RPMI8226 (cell line): ENCODE measurements at places on chromosomes 2 and 18.

- peak; percentile 70 for DNase-seq
These were observed 199.6 kb downstream of the HRH4 start for GRCh38 chr18:24659827-24660720.

DNA sequence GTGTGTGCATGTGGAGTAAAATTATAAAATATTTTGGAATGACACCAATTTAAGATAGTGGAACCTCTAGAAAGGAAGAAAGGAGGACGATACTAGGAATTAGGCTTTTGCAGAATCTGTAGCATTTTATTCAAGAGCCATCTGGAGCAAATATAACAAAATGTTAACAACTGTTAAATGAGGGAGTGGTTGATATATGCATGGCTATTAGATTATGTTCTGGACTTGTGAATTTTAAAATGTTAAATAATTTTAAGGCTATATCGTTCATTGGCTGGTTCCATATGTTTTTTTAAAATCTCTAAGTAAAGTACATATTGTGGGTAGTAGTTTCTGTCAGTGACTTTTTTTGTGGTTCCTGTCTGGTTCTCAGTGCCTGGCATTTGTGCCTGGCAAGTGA, 123.2 kb downstream of the PKP4 start:
- no peak for DNase-seq

DNA sequence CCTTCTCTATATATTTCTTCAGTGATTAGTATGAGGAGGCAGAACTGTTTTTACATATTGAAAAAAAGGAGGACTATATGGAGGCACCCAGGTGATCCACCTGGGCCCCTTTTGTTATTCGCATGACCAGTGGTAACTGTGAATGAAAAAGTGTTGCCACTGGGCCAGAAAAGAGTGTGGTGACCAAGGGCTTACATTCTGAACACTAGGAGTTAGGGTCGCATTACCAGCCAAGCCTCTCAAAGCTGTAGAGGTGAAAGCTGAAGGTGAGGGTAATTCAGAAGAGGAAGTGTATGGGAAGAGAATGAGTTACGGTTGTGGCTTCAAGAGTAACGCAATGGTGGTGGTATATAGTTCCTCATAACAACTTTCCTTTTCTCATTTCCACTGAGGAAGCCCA, 487.6 kb downstream of the TMEM182 start:
- no peak for DNase-seq

- peak; percentile 58 for DNase-seq
These were observed 823 bp upstream of the RNU2-63P start for GRCh38 chr2:88016960-88017779.

DNA sequence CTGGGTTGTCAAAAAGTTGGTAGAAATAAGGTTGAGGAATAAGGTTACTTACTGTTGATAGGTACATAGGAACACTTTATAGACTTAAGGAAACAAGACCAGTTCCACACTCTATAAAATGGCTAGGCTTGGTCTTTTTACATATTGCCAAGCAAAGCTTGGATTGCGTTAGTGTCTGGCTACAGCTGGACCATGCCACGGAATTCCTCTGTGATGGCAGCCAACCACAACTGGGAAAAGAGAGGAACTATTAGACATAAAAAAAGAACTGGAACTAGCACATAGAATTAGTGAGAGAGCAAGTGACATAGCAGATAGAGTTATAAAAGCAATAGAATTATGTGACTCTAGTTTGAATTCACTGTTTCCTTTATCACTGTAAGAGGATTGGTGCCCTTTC, 17.7 kb upstream of the DPP10 start:
- no peak for DNase-seq

DNA sequence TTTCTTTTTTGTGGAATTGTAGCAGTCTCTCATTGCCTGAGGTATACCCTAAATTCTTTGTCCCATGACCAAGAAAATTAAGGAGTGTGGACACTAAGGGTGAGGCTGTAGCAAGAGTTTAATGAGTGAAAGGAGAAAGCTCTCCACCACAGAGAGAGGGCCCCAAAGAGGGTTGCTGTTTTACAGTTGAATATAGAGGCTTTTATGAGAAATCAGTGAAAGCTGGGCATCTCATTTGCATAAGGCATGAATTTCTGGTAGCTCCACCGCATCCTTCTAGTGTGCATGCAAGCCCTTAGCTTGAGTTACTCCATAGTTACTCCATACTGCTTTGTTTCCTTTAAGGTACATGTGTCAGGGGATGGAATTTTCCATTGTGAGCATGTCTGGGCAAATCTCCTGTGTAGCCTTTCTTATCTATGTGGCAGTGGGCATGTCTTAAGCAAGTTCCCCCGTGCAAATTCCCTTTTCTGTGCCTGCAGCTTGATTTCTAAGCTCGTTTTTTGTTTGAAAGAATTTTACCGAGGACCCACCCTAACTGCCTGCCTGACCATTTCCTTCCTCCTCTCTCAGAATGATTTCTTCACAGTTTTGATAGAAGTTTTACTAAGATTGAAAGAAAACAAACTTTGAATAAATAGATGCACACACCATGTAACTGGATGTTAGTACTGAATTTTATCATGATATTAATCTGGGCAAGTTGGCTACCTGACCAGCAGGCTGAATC, 218.9 kb downstream of the PARD3B start:
- no peak for DNase-seq

DNA sequence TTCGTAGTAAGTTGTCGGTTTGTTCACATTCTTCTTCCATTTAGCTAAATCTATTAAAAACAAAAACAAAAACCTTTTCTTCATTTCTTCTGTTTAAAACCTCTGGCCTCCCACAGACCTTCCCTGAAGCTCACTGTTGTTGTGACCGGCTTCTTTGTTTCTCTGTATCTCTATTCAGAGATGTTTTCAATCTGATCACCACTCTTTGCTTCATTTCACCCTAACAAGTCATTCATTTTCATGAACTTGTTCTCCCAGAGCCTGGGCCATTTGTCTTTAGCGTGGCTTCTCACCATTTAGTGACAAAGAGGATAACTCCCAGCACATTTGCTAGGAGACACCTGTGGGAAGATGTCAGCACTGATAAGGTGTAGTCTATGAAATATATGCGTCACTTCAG, 794.2 kb downstream of the ERBB4 start:
- DNase-seq: no peak

DNA sequence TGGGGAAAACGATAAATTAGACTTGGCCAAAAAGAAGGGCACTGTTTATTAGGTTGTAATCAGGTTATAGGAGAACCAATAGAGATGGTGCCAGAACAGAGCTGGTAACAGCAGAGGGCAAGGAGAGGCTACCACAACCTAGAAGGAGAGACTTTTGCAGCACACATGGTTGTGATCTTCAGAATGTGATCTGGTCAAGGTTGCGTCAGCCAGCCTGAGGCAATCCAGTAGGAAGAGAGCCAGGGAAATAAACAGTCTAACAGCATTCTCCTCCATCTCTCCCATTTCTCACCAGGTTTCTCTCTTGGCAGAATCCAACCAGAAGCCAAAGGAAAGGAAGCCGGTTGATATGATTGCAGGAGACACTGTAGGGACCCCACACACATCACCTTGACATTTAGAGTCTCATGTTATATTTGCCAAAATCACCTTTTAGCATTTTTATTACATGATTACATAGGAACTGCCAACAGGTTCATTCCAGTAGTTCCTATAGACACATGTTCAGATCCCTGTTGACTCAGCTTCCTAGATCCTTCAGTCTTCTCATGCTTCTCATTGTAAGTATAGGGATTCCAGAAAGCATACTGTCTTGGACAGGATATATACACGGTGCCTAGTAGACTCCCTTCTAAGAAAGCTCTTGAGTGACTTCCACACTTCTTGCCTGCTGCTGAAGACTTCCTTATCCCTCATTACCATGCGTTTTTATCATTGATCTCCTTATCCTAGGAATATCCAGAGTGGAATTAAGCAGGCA, 17.6 kb upstream of the SPATS2L start:
- DNase-seq: no peak

GRCh38 chr2:230735884-230736283, 23.2 kb downstream of the CAB39 start:
- no peak for DNase-seq

- DNase-seq: no peak
These were observed 226.5 kb downstream of the SEPTIN10 start for GRCh38 chr2:109387221-109387735.

DNA sequence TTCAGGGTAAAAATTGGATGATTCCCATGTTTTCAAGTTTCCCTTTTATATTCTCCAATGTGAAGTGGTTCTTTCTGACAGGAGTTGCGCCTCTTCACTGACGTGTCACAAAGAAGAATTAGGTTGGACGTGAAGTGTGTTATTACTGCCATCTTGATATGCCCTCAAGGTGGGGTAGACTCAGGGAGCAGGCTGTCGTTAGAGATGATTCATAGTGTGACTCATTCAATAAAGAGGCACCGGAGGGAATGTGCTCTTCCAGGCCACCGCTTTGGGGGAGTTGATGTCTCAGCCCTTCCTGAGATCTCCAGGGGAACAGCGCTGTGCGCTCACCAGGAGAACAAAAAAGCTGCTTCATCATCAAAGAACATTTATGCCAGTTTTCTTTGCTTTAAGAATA, 3.6 kb upstream of the DGKD start:
- DNase-seq: no peak

- no peak for DNase-seq
These were observed 63.3 kb downstream of the KCTD18 start for GRCh38 chr2:200446612-200447011.

DNA sequence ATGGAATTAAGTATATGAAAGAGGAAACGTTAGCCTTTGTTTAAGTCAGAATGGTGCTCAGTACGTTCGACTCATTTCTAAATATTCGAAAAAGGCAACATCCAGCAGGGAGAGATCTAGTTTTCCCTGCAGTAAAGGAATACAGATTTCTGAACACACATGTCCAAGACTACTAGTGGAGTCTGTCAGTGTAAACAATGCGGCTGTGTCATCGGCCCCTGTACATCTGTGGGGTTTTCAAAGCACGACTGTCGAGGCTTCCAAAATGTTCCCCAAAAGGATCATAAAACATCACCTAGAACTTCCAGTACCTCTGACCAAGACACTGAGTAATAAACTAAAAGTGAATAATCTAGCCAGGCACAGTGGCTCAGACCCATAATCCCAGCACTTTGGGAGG, 112.8 kb downstream of the ZNF516 start:
- no peak for DNase-seq

DNA sequence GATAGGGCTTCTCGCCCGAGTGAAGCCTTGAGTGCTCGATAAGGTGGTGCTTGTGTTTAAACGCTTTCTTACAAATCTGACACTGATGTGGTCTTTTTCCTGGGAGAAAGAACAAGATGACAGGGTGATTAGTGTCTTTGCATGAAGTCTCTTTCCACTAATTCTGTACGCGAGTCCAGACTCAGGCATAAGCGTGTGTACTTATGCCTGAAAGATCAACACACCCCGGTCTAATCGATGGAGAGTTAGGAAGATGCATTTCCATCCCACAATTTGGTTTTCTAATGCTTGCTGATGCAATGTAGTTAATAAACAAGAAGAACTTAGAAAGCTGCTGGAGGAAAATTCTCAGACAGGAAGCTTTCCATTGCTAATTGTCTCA, 130.0 kb downstream of the ZEB2 start:
- no peak for DNase-seq

GRCh38 chr2:150485114-150485870, 2.2 kb downstream of the RND3 start:
- peak; percentile 82 for DNase-seq
